ENCODE measurements at places on chromosomes 3 and 15.

- DNase-seq = no peak
Measured at GRCh38 chr3:99970198-99970597, 144.1 kb downstream of the FILIP1L start.

DNA sequence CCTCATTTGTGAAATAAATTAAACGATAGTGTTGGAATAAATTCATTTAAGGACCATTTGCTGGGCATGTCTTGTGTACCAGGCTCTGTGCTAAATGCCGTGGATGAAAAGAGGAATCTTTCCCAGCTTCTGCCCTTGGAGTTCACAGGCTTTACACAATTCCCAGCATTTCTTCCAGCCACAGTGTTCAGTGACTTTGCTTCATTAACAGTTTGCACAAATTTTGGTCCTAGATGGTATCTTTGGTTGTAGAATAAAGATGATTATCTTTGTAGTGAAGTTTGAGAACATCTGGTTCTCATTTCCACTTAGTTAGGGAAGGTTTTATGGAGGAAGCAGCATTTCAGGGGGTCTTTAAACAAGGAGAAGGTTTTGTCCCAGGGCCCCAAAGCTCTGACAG lies 100.1 kb downstream of the LRTM1 start:
- DNase-seq = no peak

DNA sequence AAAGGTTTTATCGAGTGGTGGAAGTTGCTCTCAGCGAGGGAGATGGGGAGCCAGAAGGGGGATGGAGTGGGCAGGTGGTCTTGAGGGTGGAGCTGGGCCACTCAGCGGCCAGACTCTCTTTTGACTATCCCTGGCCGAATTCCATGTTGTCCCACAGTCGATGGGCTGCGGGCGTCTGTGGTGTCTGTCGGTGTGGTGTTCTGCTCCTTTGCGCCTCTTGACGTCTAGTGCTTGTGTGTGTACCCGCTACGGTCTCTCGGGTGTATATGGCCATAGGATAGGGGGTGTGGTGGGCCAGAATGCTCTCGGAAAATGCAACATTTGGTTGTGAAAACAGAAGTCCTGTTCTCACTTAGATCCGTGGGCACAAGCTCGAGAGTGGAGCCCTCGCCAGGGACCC lies 297.0 kb downstream of the CGGBP1 start:
- no peak for DNase-seq

DNA sequence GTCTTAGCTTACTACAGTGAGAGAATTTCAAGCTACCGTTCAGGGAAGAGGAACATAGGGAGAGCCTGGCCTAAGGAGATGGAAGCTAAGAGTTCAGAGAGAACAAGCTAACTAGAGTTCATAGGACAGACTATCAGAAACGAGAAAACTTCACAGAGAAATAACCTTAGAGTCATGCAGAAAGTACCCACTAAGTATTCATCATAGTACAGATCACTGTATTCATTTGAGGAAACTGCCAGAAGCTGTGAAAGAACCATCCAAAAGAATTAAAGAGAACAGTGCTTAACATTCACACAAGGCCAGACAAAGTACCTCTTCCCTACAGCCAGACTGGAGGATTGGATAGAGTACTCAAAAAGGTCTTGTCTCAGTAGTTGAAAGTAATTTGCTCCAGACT lies 15.2 kb upstream of the GBE1 start:
- DNase-seq = no peak

DNA sequence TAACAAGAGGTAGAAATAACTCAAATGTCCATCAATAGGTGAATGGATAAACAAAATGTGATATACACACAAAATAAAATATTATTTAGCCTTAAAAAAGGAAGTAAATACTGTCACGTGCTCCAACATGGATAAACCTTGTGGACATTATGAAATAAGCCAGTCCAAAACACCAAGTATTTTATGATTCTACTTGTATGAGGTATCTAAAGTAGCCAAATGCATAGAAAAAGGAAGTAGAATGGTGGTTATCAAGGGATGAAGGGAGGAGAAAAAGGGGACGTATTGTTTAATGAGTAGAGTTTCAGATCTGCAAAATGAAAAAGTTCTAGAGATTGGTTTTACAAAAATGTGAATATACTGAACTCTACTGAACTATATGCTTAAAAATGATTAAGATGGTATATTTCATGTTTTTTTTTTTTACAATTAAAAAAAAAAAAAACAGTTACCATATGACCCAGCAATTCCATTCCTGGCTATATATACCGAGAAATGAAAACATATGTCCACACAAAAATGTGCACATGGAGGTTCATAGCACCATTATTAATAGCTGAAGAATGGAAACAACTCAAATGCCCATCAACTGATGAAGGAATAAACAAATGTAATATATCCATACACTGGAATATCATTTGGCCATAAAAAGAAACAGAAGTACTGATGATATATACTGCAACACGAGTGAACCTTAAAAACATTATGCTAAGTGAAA lies 29.1 kb upstream of the MAP6D1 start:
- DNase-seq = no peak

DNA sequence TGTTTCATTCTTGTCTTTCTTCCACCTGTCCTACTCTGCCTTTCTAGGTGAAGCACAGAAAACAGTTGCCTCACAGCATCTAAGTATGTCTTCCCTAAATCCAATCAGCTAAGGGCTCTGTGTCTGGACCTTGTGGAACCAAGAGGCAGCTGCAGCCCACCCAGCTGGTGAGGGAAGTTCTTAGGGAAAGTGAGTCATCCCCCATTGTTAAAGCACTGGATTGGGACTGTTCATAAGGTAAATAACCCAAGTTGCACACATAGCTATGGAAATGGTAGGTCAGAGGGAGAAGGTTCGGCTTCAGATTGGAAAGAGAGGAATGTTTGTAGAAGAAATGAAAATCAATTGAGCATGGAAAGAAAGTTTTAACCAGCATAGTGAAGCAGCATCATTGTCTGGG lies 18.0 kb upstream of the ARNT2 start:
- DNase-seq = no peak

GRCh38 chr3:63051920-63052319 lies 176.7 kb upstream of the CADPS start:
- DNase-seq = no peak

DNA sequence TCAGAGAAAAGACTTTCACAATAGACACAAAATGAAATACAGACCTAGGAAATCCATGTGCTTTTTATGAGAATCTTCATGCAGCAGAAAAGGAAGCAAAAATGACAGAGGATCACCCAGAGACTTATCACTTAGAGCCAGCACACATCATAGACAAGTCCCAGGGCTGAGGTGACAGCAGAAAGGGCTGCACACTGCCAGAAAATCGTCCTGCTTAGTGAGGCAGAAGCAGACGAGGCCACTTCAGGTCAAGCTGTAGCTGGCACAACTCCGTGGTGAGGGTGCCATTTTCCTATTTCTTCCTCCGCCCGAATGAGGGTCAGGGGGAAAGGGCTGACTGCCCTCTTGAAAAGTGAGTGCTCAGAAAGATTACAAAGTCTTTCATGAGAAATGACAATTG lies 95.9 kb upstream of the TNIK start:
- DNase-seq = peak; percentile 33

GRCh38 chr3:13263770-13264467 lies 156.2 kb downstream of the NUP210 start:
- no peak for DNase-seq

DNA sequence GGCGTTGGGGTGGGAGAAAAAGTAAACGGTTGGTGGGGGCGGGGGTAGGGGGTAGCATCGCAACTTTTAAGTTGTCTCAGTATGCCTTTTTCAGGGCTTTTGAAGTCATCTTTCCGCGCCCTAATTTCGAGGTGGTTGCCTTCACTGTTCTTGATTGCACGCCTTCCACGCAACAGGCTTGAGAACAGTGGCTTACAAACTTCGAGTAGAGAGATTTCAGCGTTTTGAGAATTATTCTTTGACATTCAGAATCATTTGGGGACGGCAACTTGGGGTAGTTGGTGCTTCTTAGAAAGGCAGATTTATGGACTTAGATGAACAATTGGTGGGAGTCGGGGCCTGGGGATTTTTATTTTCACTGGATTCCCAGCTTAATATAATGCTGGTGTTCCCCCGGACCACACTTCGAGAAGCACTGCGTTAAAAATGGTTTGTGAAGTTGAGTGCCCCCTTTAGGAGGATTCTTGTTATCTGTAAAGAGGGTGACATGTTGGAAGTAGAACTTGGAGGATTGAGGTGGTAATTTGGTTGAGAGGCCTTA lies 880 bp downstream of the PPP4R2 start:
- peak; percentile 87 for DNase-seq

GRCh38 chr3:122825460-122825859 lies 30.6 kb downstream of the SLC49A4 start:
- no peak for DNase-seq

DNA sequence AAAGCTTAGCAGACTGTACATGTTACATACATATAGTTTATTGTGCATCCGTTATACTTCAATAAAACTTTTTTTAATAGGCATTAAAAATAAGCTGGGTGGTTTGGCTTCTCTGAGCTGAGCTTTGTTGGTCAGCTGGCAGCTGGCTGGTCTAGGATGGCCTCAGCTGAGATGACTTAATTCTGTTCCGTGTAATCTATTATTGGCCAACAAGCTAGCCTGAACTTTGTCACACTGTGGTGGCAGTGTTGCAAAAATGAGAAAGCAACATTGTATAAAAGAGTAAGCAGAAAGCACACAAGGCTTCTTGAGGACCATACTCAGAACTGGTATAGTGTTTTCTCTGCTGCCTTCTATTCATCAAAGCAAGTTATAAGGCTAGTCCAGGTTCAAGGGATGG lies 45.2 kb downstream of the CGGBP1 start:
- DNase-seq = no peak

GRCh38 chr3:10288575-10288960 lies 4.2 kb downstream of the GHRL start:
- no peak for DNase-seq

GRCh38 chr3:123324880-123325765 lies 123.4 kb downstream of the SEC22A start:
- DNase-seq = no peak

DNA sequence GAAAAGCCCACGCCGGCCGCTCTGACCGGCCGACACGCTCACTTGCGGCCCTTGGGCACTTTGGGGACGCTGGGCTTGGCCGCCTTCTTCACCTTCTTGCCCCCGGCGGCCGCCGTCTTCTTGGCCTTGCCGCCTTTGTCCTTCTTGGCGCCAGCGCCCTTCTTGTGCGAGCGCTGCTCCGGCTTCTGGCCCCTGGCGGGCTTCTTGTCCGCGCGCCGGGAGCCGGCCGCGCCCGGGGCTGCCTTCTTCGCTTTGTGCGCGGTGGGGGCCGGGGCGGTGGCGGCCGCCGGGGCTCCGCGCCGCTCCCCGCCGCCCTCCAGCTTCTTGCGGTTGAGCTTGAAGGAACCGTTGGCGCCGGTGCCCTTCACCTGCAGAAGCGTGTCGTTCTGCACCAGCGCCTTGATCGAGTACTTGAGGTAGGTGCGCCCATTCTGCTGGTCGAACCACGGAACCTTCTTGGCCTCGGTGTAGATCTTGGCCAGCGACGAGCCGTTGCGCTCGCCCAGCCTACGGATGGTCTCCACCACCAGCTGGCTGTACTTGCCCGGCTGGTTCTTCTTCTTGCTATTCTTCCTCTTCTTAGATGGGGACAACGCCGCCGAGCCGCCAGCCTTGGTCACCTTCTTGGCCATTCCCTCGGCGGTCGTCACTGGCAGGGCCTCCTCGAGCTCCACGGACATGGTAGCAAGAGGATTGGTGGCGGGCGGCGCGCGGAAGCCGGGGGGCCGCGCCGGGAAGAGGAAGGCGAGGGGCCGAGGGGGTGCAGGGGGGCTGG lies 36.7 kb downstream of the HMCES start:
- DNase-seq = peak; percentile 61

DNA sequence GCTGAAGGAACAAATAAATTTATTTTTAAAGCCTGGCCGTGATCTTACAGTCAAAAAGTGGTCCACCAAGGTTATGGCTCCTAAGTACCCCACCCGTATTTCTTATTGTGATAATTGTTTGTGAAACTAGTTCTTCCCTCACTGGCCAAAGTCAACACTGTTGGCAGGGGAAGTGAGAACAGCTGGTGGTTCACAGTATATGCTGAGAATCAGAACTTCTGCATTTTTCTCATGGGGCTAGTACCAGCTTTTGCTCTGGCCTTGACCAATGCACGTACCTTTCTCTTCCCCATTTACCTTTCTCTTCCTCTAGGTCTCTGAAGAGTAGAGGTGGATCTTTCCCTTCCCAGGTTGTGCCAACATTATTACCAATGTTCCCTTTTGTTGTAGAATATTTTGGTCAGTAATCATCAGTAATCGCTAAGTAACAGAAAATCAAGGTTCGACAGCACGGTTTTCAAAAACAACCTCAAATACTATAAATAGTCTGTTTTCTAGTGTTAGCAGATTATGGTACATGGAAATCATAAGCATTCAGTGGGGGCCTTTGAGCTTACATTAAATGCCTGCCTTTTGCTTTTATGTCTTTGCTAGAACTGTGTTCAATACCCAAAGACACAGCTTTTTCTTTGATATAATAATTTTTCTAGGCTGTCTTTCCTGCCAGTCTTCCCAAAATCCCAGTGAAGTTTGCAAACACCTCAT lies 268.0 kb downstream of the LPP start:
- peak; percentile 34 for DNase-seq

- peak; percentile 53 for DNase-seq
Measured at GRCh38 chr3:76107935-76108570, 322.7 kb upstream of the ZNF717 start.

DNA sequence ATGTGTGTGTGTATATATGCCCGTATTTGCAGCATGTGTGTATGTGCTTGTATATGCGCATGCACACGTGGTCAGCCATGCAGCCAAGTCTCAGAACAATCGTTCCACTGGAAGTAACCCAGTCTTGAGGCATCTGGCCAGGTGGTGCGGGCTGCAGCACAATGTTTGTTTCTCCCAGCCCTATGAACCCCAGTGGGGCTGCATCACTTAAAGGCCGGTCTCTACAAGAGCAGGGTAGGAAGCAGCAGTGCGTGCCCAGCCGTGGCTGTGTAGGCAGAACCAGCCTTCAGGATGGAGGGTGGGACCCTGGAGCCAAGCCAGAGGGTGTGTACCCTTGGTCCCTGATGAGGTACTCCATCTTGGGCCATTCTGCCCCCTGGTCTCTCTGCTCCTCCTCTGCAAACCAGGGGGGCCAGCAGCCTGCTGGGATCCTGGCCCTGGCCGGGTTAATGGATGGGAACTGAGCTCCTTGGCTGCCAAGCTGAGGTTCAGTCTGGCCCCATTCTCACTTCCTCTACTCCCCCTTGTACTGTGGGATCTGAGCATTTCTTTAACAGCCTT lies 11.8 kb downstream of the KLF13 start:
- peak; percentile 67 for DNase-seq

Measured in hematopoietic multipotent progenitor cell treated with erythropoietin and hydrocortisone succinate and interleukin-3 and kit ligand, for 6 days (in vitro differentiated cells).